ENCODE measurements at places on chromosomes 6 and 20.

DNA sequence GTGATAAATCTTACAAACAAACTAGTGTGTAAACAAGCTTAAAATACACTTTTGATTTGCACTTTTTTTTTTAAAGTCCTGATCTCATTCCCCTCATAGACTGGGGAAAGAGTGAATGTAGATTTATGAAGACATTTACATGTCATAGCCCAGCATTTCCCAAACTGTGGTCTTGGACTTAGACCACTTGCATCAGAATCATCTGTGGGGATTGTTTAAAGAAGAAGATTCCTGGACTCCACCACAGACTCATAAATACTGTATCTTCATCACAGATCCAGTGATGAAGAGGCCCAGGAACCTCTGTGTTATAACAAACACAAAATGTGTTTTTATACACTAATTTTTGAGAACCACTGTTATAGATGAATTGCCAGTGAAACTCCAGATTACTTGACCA lies 99.5 kb downstream of the KCNQ5 start:
- no peak for DNase-seq

DNA sequence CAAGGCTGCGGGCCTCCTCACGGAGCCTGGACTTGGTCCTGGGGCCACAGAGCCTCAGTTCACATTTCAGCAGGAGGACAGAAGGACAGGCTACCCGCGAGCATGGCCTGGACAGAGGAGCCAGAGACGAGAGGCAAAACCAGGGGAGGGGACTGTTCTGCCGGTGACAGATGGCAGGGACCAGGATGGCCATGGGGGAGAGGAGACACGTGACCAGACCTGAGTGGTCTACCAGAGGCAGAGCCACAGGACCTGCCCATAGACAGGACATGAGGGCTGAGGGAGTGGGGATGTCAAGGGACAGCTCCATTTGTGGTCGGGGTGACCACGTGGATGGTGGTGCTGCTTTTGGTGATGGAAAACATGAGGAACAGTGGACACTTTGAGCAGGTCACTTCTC lies 207.9 kb downstream of the NFATC2 start:
- DNase-seq, result no peak

- no peak for DNase-seq
These were observed 4.7 kb downstream of the MRPS18A start for GRCh38 chr6:43682724-43683429.

DNA sequence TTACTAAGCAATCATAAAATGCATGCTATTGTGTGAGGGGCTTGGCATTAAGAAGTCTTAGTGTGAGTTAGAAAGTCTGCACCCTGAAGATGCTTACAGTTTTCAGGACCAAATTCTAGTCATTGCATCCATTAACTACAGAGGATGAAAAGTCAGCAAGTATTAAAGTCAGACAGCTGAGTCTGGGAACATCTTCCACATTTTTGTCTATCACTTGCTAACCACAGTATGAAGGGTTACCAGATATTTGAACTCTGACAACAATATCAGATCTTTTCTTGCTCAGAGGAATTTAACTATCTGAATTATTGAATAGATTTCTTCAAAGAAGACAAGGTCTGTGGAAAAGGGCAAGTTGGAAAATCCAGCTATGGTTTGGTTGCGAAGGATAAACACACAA lies 264.4 kb downstream of the BTBD9 start:
- no peak for DNase-seq

DNA sequence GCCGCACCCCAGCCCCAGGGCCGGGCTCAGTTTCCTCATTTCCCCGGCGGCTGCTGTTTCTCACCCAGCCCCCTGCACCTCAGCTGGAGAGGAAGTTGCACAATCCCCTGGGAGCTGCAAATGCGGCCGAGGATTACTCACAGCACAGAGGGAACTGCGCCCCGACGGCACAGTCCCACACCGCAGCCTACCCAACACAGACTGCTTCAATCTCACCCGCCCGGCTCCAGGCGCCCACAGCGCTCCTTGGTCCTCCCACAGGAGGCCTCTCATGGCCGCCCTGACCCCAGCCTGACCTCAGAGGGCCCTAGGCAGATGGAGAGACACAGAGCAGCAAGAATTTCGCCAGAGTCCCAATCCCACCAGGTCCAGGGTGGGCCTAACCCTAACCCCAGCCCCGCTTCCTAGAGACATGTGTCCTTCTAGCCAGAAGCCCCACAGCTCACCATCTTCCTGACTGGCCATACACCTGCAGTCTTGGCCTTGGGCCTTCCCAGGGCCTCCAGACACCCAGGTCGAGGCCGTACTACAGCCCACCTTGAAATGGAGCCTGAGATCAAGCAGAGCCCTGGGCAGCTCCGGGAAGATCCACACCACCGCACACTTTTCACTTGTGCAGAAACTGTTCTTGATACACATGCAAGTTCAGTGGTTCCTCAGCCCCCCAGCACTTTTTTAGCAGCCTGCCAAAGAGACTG lies 11.7 kb downstream of the TFEB start:
- DNase-seq, result no peak

GRCh38 chr6:148491638-148492251 lies 149.1 kb downstream of the SASH1 start:
- no peak for DNase-seq

GRCh38 chr6:16572317-16572716 lies 188.9 kb downstream of the ATXN1 start:
- no peak for DNase-seq

DNA sequence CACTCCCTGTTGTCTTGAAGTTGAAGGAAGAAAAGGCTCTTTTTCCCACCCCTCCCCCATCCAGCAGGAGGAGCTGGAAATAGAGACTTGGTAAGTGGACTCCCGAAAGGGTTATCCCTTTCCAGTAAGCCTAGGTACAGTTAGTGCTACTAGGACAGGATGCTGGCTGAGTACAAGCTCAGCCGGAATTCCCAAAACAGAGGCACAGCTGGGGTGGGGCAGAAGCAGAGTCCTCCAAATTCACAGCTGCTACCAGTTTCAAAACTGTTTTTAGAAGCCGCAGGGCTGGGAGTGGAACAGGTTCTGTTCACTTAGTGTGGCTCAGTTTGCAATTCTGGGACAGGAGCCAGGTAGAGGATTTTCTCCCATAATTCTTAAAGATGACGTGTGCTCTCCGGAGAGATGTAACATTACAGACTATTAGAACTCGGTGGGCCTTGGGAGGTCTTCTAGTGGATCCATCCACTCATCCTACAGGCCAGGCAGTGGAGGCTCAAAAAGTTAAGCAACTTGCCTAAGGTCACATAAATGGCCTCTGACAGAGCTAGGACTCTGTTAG lies 19.0 kb upstream of the UTRN start:
- DNase-seq, result no peak

- DNase-seq, result no peak
These were observed 705.3 kb downstream of the KIF16B start for GRCh38 chr20:15867899-15868298.

- no peak for DNase-seq
These were observed 467.4 kb upstream of the PLCB4 start for GRCh38 chr20:8601542-8601912.

DNA sequence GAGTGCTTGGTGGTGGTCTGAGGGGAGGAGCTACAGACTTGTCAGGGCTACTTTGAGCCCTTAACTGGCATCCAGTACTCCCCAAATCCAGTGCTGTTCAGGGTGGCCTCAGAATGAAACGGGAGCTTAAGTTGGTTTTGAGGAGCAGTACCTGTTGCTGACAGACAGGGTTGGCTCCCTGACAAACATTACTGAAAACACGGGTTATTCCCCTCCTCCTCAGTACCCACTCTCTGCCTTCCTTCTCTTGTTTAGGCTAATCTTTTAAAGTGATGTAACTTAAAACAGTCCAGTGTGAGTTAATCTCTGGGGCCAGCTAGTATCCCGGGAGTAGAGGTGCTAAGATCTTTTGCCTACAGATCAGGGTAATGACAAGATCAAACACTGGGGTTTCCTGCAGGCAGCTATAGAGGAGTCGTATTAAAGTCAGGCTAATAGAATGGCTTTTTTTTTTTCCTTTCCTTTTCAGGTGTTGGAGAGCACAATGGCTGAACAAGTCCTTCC lies 3.7 kb downstream of the TNFAIP3 start:
- peak; percentile 68 for DNase-seq

DNA sequence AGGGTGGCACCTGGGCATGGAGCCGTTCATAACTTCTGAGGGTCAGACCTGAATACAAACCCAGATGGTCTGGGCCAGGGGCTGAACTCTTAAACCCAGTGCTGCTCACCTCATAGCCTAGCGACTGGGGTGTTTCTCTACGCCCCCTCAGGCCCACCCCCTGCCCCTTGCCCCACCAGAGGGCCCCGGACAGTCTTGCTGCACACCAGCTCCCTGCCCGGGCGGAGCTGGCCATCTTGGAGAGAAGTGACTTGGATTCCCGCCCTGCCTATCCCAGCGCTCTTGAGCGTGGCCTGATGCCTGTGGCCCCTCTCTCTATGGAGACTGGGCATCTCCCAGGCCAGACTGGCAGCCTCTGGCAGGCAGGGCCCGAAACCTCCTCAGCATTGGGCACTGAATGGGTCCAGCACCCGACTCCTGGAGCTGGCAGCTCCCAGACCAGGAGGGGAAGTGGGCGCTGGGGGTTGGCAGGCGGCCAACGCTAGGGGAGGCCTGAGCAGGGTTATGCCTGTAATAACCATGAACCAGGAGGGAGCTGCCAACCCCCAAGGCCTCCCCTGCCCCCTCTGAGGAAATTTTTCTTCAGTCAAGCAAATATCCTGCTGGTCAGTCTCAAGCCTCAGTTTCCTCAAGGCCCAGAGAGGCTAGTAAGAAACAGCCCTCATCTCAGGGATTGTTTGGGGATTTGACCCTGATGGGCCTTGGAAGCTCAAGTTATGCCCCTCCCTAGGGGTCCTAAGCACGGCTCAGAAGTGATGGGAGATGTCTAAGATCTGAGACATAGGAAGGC lies 169.5 kb downstream of the VEGFA start:
- DNase-seq, result no peak

DNA sequence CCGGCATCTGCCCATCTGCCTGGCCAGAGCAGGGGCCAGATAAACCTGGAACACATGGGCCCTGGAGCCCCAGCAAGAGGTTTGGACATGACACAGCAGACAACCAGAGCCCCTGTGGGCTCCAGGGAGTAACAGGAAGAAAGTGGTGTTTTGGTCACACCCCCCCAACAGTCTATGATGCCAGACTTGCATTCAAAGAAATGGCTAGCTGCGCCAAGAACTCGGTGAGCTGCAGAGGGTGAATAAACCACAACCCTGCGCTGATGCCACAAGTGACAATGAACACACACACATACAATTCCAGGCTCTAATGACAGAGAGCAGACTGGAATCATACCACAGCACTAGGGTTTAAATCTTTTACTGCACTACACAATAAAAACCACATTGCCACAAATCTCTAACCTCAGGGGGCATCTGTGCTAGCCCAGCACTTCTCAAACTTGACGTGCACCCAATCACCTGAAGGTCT lies 34.0 kb downstream of the TRERF1 start:
- DNase-seq, result peak; percentile 53

DNA sequence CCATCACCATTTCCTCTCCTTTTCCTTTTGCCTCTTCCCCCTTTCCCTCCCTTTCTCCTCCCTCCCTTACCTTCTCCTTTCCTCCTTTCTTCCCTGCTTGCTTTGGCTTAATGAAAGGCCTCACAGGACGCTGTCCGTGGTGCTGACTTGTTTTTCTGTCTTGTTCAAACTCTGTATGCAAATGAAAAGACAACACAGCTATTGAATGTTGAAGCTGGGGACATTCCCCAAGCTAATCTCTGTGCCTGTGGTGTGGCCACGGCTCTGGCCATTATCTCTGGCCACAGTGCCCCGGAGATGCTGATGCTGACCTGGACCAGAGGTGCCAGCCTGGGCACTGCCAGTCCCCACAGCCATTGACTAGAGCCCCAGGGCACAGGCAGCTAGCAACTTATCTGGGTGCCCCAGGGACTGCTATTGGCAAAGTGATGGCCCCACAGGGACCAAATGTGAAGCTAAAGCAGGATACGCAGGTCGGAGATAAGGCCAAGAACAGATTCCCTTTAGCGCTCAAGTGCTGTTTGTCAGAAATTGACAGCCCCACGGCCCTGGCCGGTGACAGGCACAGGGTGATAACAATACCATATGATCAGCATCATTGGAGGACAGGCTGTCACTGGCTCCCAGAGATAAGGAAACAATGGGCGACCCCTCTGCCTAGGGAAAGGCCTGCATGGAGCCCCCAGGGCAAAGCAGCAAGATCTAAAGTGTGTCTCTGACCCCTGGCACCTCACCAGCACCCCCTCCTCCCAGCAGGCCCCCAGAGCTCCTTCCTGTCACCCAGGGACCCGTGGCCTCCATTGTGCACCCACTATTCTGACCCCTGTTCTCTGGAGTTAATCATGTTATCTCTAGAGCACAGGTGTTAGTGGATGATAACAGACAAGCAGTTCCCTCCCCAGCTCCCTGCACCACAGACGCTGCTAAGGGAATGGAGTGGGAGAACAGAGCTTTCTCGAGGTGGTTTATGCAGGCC lies 31.6 kb upstream of the SLC32A1 start:
- peak; percentile 57 for DNase-seq

DNA sequence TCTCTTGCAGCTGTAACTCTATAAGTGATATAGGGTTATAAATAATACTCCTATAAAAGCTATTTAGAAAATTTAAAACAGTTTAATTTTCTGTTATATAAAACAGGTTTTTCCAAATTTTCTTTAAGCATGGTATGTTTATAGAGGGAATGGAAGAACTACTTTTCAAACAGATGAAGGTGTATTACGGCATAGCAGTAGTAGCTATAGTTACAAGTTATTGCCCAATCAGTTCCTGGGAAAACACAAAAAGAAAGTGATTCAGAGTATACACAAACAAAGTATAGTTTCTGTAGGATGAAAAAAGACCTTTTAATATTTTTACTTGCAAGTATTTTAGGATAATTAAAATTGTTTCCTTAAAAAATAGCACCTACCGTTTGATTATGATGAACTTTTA lies 9.8 kb downstream of the SLC17A5 start:
- DNase-seq, result no peak

DNA sequence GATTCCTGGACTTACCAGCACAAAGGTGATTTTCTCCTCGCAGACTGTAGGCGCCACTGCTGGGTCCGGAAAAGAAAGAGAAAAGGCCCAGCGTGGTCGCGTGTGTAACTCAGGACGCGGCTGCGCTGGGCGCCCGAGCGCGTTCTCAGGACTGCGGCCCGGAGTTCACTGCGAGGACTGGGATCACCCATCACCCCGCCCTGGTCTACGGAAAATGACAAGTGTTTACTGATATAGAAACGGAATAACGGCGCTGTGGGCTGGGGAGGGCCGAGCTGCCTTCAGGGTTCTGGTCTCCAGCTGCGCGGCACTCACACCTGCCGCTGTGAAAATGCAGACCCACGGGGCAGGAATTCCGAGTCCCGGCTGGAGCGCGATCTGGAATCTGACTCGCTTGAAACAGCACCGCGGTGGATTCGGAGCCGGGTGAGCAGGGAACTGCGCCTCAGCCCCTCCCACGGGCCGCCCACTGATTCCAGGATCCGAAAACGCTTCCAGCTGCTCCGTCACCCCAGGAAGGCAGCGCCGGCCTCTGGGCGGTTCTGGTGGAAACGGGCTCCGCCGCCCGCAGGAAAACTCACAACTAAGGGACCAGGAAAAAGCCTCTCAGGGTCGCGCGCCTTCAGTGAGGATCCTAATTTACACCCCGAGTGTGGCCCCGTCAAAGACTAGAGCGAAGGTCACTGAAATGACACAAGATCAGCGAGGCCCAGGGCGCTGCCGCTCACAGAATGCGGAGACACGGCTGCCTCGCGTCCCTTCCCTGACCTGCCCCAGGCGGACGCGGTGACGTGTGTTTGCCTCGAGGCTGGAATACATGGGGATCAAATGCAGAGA lies 34.5 kb downstream of the HLA-A start:
- DNase-seq, result peak; percentile 52

GRCh38 chr6:168735268-168735949 lies 294.4 kb downstream of the SMOC2 start:
- no peak for DNase-seq

GRCh38 chr6:17064975-17065374 lies 36.9 kb upstream of the STMND1 start:
- DNase-seq, result no peak

- DNase-seq, result no peak
These were observed 10.1 kb downstream of the MTCH1 start for GRCh38 chr6:36976007-36976264.
